ENCODE measurements at places on chromosomes 7 and 10.

DNA sequence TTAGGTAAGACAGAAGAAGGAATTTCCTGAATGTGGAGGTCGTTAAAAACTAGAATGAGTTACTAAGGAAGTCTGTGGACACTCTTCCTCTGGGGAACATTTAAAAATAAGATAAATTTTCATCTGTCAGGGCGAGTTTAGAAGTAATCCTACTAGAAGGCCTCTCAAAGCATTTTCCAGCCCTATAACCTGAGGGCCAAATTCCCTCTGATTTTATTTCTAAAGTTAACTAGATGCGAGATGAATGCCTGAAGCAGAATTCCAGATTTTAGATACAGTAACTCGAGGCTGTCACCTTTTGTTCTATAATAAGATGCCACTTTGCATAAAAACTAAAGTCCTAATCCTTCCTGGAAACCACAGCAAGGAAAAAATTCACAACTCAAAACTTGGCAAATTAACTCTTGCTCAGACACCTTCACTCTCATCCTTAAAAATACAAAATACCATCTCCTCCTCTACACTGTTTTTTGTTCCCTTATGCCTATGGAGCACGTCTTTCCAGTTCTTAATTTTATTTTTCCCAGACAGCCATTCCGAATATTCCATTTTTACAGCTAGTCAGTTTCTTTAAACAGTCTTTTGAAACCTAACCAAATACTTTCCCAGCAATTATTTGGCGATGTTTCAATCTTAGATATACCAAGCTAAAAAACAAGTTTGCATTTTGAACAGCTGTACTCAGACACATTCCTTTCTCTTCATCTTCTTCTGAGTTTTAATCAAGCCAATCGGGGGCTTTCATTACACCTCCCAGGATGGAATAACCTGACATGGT is 420.7 kb upstream of the NFE2L3 start:
- no peak for DNase-seq

GRCh38 chr7:90540406-90540805 is 55.7 kb upstream of the CDK14 start:
- DNase-seq = no peak

DNA sequence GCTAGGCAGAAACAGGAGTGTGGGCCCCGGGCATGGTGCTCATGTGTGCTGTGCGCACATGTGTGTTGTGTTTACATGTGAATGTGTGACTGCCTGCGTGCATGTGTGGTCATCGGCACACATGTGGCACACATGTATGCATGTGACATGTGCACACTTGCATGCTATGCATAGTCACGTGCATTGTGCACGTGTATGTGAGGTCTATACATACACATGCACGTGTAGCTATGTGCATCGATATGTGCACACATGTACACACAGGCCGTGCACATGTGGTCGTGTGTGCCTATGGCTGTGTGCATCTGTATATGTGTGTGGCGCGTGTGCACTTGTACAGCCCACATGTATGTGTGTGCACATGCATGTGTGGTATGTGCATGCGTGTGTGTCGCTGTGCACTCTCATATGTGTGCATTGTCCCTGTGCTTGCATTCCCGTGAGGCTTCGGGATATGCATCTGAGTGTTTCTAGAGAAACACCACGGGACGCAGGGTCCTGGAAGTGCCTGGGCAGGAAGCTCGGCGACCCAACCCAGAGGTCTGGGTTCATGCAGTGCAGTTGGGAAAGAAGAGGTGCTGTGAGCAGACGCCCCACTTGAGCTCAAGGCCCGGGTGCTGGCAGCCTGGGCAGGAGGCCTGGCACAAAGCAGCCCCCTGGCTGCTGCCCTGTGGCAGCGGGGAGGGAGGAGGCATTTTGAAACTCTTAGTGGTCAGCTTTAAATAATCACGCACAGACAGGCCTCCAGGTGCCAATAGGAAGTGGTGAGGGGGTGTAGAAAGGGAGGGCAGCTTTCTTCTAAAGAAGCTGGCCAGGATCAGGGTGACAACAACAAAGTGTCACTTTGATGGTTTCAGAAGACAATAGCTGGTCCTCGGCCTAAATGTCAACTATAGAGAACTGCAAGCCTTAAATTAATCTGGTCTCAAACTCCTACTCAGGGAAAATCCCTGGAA is 410.0 kb upstream of the MGMT start:
- no peak for DNase-seq

GRCh38 chr10:95792874-95793285 is 36.9 kb downstream of the ENTPD1 start:
- no peak for DNase-seq

GRCh38 chr10:120643351-120643750 is 186.3 kb downstream of the PLPP4 start:
- no peak for DNase-seq

DNA sequence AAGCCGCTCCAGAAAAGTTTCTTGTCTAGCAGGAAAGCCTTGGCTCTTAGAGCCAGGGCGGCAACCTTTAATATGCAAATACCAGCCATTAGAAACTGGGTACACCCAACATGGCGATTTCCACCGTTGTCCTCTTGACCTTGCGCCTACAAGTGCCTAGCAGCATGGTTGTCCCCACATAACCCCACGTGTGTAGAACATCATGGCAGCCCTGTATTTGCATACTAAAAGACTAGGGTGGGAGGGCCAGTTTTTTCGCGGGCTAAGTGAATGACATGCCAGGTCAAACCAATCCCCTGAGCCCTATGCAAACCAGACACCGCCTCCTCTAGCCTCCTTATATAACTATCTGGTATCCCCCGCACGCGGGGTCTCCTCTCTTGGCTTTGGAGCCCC is 58.4 kb upstream of the FZD8 start:
- no peak for DNase-seq
